ENCODE measurements at places on chromosomes 6 and 20.

DNA sequence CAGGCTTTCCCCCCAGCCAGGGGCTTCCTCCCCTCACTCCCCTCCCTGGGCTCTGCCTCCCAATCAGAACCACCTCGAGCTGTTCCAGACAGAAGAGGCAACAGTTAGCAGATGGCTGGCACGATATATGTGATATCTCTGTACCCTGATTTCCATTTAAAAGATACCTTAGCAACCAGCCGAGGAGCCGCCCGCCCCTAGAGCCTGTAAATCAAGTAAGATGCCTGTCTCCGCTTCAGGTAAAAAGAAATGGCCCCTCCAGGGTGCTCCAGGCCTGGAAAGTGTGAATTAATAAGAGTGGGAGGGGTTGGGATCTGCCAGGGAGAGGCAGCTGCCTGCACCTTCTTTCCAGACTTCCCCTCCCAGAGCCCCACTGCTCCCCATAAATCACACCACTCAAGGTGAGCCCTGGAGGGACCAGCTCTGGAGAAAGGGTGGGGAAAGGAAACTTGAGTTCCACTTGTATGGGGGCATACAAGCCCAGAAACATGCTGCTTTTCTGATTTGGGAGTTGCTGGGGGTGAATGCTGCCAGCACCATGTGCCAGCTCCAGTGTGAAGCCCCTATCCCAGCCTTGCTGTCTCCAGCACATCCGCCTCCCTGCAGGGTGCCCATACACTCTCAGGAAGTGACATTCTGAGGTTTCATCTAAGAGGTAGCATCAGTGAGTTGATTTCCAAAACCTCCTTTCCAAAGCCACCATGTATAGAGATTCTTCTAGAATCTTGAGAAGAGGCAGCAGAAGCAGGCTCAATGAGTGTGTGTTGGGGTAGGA, 148.0 kb downstream of the LRFN2 start:
- DNase-seq = no peak

- no peak for DNase-seq
Observed at GRCh38 chr6:37442416-37443215, 9.6 kb downstream of the CMTR1 start.

DNA sequence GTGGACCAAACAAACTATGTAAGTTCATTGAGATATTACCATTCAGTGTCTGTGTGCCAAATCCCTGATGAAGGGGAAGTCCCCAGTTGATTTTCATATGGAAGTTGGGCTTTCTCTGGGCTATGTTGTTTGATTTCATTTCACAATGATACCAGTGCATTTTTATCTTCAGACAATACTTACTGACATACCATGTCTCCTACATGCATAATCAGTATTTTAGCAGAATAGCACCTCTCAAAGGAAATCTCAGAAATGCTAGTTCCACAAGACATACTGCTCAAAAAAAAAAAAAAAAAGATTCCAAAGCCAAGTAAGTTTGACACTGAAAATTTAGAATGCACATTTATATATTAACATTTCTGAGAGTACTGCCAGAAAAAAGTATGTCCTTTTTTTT, 168.8 kb upstream of the RNF217 start:
- no peak for DNase-seq

- DNase-seq = peak; percentile 25
Observed at GRCh38 chr20:51624157-51624731, 81.7 kb upstream of the NFATC2 start.

DNA sequence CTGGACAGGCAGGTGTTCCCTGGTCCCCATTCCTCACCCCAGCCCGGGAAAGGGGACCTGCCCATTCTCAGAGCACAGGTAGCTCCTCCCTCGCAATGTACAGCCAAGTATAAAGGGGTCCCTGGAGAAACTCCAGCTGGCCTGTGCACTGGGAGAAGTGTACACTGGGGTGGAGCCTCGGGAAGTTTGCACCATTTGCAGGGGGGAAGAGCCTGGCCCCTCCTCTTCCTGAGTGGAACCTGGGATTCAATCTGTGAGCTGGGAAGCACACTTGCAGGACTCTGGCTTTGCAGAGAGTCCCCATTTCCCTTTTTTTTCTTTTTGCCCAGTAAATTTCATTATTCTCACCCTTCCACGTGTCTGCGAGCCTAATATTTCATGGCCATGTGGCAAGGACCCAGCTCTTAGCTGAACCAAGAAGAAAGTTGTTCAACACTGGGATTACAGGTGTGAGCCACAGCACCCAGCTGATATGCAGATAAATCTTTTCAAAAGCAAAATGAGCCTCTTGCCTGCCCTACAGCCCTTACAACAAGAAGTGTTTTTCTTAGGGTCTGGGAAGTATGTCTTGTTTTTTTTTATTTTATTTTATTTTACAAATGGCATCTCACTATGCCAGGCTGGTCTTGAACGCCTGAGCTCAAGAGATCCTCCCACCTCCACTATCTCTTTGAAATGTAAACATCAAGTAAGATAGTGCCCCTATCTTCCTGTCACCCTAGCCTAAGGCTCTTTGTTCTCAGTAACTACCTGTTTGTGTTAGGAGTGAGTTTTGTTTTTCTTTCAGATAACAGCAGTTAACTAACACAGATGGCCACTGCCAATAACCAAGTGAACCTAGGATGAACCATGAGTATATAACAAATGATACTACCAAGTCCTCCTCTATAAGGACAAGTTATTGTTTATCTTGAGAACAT, 9.3 kb upstream of the RNGTT start:
- DNase-seq = no peak

DNA sequence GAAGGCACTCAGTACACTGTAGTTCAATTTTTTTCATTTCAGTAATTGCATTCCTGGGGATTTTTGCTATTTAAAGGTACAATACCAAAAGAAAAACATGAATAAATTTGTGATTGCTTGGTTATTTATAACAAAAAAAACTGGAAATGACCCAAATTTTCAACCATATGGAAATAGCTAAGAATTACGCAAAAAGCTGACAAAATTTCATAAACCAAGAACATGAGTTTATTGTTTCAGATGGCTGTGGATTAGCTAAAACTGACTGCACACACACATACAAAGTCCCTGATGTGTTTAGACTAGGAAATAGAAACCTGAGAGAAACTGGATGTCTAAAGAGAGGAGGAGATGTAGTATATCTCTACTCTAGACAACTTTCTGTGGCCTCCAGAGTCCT, 718.4 kb upstream of the CHD6 start:
- no peak for DNase-seq

GRCh38 chr6:113292646-113293422, 564.3 kb upstream of the MARCKS start:
- DNase-seq = no peak

GRCh38 chr6:33589731-33590530, 9.9 kb upstream of the BAK1 start:
- DNase-seq = no peak

DNA sequence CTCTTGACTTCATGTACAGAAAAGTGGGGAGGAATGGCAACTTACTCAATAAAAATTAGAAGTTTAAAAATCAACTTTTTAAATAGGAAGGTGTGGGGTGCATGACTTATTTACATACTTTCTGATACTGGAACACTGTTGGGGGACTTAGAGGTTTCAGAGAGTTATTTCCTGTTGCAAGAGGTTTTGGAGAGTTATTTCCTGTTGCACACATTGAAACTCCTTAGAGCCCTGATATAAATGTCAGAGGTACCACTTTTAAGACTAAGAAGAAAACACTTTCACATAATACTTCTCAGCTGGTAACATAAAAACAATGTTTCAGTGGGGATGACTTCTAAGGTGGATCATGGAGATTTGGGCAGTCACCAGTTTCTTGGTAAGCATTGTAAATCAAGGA, 579.9 kb downstream of the MMUT start:
- DNase-seq = no peak

GRCh38 chr6:40671694-40672050, 84.5 kb upstream of the LRFN2 start:
- no peak for DNase-seq

GRCh38 chr6:143223895-143224294, 163.2 kb downstream of the AIG1 start:
- no peak for DNase-seq

DNA sequence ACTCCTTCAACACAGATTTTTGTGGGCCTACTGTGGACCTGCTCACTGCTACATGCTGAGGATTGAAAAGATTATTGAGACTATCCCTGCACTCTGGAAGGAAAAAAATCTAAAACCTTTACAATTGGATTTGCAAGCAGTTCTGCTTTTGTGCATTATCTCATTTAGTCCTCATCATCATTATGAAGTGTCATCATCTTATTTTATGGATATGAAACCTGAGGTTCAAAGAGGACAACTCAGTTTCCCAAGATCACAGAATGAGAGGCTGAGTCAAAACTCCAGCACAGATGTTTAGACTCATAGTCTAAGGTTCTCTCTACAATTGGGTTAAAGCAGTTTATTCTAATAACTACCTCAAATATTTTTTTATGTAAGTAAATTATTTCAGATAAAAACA, 160.2 kb upstream of the MARCKS start:
- no peak for DNase-seq

- peak; percentile 25 for DNase-seq
Observed at GRCh38 chr20:41697861-41698559, 79.8 kb upstream of the CHD6 start.

DNA sequence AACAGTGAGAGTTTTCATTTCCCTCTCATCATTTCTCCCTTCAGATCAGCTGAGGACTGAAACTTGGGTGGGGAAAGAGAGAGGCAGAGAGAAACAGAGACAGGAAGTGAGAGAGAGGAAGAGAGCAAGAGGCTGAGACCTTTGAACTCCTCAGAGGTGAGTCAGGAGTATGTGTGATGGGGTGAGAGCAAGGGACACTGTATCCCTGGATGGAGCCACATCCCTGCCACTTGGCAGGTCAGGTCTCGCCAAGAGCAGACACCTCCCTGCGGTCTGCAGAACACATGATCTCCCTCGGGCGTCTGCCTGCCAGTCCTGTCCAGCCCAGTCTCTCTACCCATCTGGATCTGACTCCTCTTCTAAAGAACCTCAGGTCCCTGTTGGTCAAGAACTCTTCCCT, 62.7 kb upstream of the SYNDIG1 start:
- peak; percentile 47 for DNase-seq

DNA sequence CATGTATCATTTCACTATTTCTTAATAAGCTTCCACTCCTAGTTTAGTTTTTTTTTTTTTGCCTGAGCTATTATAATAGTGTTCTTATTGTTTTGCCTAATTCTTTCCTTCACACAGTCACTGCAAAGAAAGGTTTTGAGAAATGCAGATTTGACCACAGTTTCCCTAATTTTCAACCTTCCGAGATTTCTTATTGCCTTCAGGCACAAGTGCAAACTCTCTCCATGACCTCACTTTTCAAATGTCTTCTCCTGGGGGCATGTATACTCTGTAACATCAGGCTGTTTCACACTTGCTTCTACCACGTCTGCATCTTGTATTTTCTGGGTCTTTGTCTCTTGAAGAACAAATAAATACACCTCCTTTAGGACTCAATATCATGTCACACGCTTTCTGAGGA, 339.0 kb upstream of the CITED2 start:
- DNase-seq = no peak

GRCh38 chr6:44100088-44100550, 27.1 kb downstream of the MRPL14 start:
- DNase-seq = no peak

GRCh38 chr6:150599199-150600009, at the start of gene PLEKHG1:
Gene PLEKHG1, plus strand, starts transcription at chr6:150599885. Its CDS starts 133,797 bp downstream, at chr6:150733682.
- DNase-seq = peak; percentile 50

DNA sequence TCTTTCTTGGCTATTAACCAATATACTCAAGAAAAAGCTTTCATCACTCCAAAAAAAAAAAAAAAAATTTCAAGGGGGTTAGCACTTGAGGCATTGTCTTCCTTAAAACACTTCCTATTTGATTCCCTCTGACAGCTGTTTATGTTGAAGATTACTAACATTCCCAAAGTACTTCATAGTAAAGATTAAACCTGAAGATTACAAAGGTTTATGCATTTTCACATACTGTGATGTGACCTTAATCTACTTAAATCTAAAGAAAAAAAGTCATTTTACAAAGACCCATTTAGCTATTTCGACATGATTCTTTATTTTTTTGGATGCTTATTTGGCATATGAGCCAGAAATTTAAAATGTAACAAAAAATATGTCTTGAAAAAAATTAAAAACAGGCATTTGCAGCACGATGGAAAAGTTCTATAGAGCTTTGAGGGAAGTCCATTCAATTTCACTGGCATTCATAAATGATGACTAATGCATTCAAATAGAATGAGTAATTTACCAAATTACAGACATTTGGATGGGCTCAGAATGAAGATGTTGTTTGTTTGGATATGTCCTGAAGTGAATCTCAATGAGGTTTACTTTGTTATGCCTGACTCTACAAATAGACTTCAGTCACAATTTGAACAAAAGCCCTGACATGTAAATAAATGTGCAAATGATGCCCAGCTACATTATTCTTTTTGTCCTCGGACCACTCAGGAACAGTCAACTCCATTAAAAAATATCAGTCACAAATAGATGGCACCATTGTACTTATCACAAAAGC, 674.6 kb upstream of the MARCKS start:
- DNase-seq = peak; percentile 44
